ENCODE measurements at places on chromosomes 13 and 19. TPM values are rescaled to one million over a fixed set of nuclear protein-coding genes. Genes with fewer than 3 reads are reported as not detected.

Gene FAM124A
- total RNA-seq: 3.7 TPM

Gene PEAK3
- not detected for total RNA-seq

Gene HCST
- total RNA-seq: not detected

Gene IGFL3
- total RNA-seq: not detected

Gene SIGLECL1
- total RNA-seq: not detected

Gene GRIN2D
- 0.68 TPM for total RNA-seq

Gene ZNF320
- total RNA-seq: 26.9 TPM

Gene PRR22
- 6.7 TPM for total RNA-seq

Gene COMP
- total RNA-seq: not detected

Gene IQCN
- 2.2 TPM for total RNA-seq

Gene FAM83E
- total RNA-seq: 5.9 TPM

Gene NUDT15
- 36.2 TPM for total RNA-seq

Gene TTC9B
- total RNA-seq: 1.7 TPM

Data from neural crest cell (in vitro differentiated cells).